ENCODE measurements at places on chromosomes 3 and 15. TPM values are rescaled to one million over a fixed set of nuclear protein-coding genes. Genes with fewer than 3 reads are reported as not detected.

Gene LEKR1
- total RNA-seq: 0.43 TPM

Gene STOML1
- total RNA-seq: 16.6 TPM

DNA sequence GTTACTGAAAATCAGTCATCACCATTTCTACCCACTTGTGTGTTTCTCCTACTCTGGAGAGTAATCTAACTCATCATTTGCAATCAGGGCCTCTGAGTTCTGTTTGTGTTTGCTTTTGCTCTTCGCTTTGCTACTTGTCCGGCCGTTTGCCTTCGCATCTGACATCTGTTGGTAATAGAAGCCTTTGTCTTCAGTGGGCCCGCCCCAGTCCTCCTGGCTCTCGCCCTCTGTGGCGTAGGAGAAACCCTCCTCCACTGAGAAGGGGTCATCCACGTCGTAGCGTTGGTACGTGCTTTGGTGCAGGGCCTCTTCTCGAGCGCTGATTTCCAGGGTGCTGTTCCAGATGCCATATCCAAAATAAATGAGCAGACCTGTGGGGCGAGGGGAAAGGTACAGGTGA is 48.3 kb downstream of the CLDN11 start:
- no peaks in the 10 kb centered on the region for H3K4me1 ChIP-seq
- no peak overlapping the region for H3K27ac ChIP-seq
- no peaks in the 10 kb centered on the region for H3K27me3 ChIP-seq
- H3K4me3 ChIP-seq: no peak overlapping the region
- no peaks in the 10 kb centered on the region for H3K36me3 ChIP-seq

- no peak overlapping the region for H3K4me3 ChIP-seq
- H3K27ac ChIP-seq: no peak overlapping the region
- H3K36me3 ChIP-seq: no peaks in the 10 kb centered on the region
- H3K27me3 ChIP-seq: peaks cover 2% of the 10 kb centered on the region
- H3K4me1 ChIP-seq: no peaks in the 10 kb centered on the region
Measured at GRCh38 chr3:99069973-99070372, 168.5 kb upstream of the DCBLD2 start.

DNA sequence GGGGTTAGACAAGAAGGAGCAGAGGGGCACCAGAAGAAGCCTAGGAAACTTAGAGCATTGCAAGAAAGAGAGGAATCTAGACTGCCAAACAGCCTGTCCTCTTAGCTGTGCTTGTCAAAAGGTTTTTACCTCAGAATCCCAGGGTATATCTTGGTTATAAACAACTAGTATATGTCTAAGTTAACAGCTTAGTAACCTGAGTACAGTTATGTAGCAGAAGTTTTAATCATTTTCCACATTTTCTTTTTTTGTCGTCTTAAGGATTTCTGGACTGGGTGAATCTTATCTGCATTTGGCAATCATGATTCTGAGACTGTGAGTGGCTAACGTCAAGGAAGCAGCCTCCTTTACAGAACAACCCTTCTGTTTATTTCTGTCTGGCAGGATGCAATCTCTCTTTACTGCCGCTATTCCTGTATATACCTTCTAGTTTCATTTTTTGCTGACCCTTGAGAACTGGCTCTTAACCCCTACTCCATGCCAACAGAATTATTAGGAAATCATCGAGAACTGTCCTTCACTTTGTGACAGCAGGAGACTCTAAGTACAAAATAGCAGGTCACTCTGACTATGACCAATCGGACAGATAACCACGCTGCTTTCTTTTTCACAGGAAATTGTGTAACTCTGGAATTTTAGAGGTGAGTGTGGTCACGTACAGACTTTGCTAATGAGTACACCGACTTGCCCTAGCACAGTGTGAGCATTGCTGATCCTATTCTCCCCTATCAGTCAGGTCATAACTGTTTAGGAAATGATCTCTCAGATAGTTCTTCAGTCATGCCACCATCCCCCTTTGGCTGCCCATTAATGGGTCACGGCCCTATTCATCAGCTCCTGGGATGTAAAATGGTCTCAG is 3.3 kb upstream of the CP start:
- DNase-seq: peak; percentile 85
- H3K27ac ChIP-seq: peak overlapping the region; percentile 64
- peaks cover 15% of the 10 kb centered on the region for H3K4me1 ChIP-seq
- no peaks in the 10 kb centered on the region for H3K27me3 ChIP-seq

DNA sequence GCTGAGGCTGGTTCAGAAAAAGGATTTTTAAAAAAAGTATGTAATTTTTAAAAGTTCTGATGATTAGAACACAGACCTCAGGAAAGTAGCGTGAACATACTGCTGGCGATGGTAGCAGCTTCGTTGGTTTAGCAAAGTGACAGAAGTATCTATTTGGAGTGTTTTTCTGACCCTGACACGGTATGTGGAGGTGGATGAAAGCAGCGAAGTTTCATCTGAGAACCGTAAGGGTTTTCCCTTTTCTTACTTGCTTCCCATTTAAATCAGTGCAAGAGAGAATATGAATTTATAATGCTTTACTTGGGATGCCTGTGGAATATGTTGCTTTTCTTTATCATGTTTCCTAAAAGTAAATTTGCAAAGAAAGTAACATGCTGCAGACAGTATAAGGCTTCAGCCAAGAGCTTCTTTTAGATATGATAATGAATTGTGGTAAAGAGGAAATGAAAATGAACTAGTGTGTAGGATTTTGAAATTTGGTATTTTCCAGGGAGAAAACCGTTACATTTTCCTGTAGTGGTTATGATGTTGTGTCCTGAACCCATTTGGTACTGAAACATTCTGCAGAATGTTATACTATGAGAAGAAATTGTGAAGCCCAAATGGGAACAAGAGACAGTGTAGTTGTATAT is 3.9 kb downstream of the CHST2 start:
- peaks cover 6% of the 10 kb centered on the region for H3K4me1 ChIP-seq
- H3K4me3 ChIP-seq: no peak overlapping the region
- no peaks in the 10 kb centered on the region for H3K36me3 ChIP-seq
- no peaks in the 10 kb centered on the region for H3K27me3 ChIP-seq
- no peak overlapping the region for H3K27ac ChIP-seq

Gene SERINC4
- not detected for total RNA-seq

GRCh38 chr3:18007980-18008379 is 265.5 kb upstream of the TBC1D5 start:
- no peak overlapping the region for H3K4me3 ChIP-seq
- DNase-seq: peak; percentile 86
- no peaks in the 10 kb centered on the region for H3K4me1 ChIP-seq
- H3K27ac ChIP-seq: no peak overlapping the region
- no peaks in the 10 kb centered on the region for H3K27me3 ChIP-seq
- H3K36me3 ChIP-seq: no peaks in the 10 kb centered on the region

GRCh38 chr15:61226361-61227256 is 2.5 kb downstream of the RORA start:
- peaks cover 4% of the 10 kb centered on the region for H3K4me1 ChIP-seq
- peak overlapping the region; percentile 77 for H3K4me3 ChIP-seq
- H3K36me3 ChIP-seq: no peaks in the 10 kb centered on the region
- H3K27ac ChIP-seq: no peak overlapping the region
- DNase-seq: no peak

Gene IL12A
- total RNA-seq: 3.0 TPM

DNA sequence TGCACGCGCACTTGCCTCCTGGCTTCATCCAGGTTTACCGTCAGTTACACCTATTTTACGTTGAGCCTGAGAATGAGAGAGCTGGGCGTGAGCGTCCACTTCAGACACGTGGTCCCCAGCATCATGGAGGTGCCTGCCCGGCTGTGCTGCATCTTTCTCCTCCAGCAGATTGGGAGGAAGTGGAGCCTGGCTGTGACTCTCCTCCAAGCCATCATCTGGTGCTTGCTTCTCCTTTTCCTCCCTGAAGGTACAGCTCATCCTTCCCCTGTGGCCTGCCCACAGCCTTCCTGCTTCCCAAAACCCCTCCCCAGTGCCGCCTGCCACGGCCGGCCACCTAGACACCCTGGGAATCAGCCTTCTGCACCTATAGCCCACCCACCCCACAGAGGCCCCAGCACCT is 31.6 kb downstream of the SLC22A14 start:
- H3K4me1 ChIP-seq: no peaks in the 10 kb centered on the region
- no peaks in the 10 kb centered on the region for H3K27me3 ChIP-seq
- H3K36me3 ChIP-seq: no peaks in the 10 kb centered on the region
- no peak for DNase-seq
- no peak overlapping the region for H3K4me3 ChIP-seq

Gene SLC12A6
- total RNA-seq: 15.8 TPM

DNA sequence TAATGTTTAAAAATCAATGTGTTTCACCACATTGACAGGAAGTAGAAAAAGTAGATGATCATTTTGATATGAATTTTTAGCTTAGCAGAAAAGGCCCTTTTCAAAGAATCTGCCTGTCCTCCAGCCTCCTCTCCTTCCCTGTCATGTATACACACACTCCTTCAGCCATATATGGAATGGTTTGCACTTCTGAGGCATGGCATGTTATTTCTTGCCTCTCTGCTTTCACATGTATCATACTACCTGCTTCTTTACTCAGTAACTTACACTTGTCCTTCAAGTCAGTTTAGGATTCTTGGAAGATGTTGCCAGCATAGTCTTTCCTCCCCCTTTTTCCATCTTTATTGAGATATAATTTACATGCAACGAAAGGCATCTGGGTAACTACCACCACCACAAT is 79.0 kb downstream of the REC114 start:
- H3K27ac ChIP-seq: no peak overlapping the region
- no peak for DNase-seq
- H3K36me3 ChIP-seq: no peaks in the 10 kb centered on the region

DNA sequence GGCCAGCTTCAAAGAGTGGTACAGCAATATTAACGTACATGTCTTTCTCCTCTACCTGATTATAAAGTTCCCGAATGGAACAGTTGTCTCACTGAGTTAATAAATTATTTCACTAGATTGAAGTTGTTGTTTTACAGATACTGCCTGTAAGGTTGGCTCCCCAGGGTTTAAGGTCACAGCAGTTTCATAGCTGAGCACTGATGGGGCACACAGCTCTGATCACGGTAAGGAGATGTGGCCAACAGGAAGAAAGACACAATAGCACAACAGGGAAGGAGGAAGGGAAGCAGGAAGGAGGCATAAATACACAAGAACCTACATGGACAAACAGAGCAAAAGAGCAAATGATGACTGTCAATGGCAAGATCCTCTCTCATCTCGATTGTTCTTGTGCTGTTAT is 215.6 kb downstream of the WNT5A start:
- no peaks in the 10 kb centered on the region for H3K27me3 ChIP-seq
- H3K27ac ChIP-seq: no peak overlapping the region
- no peak overlapping the region for H3K4me3 ChIP-seq
- no peaks in the 10 kb centered on the region for H3K4me1 ChIP-seq
- H3K36me3 ChIP-seq: no peaks in the 10 kb centered on the region
